Activated naive CD4-positive, alpha-beta T cell (primary cell): ENCODE measurements at places on chromosomes 12 and 14.

DNA sequence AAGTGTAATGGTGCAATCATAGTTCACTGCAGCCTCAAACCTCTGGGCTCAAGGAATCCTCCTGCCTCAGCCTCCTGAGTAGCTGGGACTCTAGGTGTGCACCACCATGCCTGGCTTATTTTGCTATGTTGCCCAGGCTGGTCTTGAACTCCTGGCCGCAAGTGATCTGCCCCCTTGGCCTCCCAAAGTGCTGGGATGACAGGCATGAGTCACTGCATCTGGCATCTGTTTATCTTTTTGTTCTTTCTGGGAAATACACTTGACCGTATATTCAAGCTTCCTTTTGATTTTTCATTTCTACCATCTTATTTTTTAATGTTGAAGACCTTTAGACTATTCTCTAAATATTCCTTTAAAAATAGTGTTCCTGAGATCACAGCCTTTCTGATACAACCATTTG lies 82.4 kb upstream of the OSBPL8 start:
- no peak for DNase-seq

DNA sequence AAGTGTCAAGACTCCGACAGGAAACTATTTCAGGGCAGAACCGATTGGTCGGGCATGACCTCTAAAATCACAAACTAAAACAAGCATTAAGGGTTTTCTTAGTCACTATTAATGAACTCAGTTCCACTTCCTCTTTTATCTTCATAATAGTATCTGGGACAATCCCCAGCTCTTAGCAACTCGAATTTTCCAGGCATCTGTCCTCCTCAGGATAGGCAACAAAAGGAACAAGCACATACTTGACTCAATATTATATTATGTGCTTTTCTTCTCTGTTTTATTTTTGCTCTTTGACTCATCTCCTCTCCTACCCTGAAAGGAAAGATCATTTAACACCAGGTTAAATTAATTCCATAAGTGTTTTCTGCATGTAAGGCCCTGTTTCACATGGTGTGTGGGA lies 638.3 kb upstream of the TBX3 start:
- DNase-seq = no peak

GRCh38 chr14:56770512-56770911 lies 39.8 kb downstream of the OTX2 start:
- DNase-seq = no peak

- no peak for DNase-seq
Measured at GRCh38 chr12:31033146-31033545, 40.5 kb upstream of the DDX11 start.

DNA sequence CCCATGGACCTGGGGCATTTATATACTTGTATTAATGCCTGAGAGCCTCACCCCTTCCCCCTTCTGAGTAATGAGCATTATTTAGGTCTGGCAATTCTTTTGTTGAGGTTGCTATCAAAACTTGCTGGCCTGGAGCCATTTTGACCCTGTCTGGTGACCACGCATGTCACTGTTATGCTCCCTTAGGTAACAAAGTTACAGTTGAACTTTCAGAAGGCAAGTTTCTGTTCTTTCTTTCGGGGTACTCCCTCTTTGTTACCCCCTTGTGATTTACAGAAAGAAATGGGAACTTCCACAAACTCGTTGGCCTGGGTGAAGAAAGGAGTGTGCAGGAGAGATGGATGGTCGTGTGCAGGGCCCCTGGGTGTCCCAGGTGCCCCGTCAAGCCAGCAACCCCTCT lies 305.4 kb downstream of the DPF3 start:
- no peak for DNase-seq

GRCh38 chr12:92275443-92276154 lies 130.0 kb upstream of the BTG1 start:
- no peak for DNase-seq

- peak; percentile 29 for DNase-seq
Measured at GRCh38 chr12:110698171-110698902, 9.4 kb upstream of the HVCN1 start.

GRCh38 chr12:52043386-52044212 lies 7.6 kb upstream of the NR4A1 start:
- no peak for DNase-seq

GRCh38 chr12:58099476-58099875 lies 158.1 kb downstream of the ATP23 start:
- no peak for DNase-seq

DNA sequence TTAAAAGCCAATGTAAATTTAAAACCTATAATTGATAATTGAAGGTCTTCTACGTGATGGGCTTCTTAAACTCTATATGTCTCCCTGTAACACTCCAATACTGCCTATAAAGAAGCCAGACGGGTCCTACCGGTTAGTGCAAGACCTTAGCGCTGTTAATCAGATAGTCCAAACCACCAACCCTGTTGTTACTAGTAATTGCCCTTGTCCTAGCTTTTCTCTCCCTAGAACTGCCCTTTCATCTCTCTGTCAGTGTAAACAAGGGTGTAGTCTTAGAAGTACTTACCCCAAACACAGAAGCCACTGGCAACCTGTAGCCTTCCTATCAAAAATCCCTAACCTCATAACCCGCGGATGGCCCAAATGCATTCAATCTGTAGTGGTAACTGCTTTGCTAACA lies 243.0 kb upstream of the DIO3 start:
- DNase-seq = no peak
